NCI-H1092 (cell line): ENCODE measurements at places on chromosomes 7 and 10.

DNA sequence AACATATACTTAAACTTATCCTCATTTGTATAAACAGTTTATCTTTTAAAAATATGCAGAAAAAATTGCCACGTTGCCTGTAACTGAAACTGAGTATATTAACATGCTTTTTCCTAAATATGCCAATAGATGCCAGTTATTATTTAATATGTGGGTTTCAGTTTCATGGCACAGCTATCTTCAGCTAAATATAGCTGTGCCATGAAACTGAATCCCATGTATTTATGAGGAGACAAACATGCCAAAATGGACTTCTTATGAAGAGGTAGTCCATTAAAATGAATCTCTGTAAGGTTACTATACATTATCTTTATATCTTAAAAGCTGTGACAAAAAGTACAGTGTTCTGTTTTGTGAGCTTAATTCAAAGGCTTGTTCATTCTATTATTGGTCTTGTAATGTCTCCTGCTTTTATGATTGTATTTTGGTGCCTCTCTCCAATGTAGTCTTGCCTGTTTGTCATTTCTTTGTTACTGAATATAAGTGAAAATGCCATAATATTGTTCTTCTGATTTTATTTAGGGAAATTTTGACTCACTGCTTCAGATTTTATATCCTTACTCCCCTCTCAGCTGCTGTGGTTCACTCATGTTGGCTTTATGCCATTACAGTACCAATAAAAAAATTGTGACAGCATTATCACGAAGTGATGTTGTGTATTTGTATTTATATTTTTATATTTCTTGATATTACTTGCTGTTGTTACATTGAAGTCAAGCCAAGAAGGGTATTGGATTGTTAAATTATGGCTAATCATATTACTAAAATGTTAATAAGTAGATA lies 34.3 kb upstream of the CACNA2D1 start:
- peak; percentile 26 for DNase-seq

GRCh38 chr10:132209130-132209529 lies 22.4 kb downstream of the DPYSL4 start:
- DNase-seq, result no peak

DNA sequence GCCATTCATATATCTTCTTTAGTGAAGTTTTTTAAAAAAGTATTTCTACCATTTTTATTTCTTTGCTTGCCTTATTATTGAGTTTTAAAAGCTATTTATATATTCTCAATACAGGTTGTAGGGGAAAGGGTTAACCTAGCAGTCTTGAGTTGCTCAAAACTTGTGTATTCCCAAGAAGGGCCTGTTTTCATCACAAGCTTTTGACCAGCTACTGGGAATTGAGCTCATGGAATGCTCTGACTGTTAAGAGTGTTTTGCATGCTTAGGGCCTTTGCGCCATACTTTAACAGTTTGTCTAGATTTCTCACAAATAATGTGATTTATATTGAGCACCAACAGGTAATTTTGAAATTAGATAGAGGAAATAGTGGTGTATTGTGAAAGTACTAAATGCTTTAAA lies 72.0 kb upstream of the CALCR start:
- DNase-seq, result no peak

GRCh38 chr10:49307921-49308320 lies 9.0 kb downstream of the C10orf71 start:
- DNase-seq, result no peak

GRCh38 chr7:39623732-39624441 lies 515 bp downstream of the RALA start:
- peak; percentile 14 for DNase-seq

- DNase-seq, result no peak
Observed at GRCh38 chr10:4522296-4523000, 303.6 kb upstream of the AKR1E2 start.

GRCh38 chr7:54841772-54842697 lies 83.0 kb upstream of the SEC61G start:
- no peak for DNase-seq

DNA sequence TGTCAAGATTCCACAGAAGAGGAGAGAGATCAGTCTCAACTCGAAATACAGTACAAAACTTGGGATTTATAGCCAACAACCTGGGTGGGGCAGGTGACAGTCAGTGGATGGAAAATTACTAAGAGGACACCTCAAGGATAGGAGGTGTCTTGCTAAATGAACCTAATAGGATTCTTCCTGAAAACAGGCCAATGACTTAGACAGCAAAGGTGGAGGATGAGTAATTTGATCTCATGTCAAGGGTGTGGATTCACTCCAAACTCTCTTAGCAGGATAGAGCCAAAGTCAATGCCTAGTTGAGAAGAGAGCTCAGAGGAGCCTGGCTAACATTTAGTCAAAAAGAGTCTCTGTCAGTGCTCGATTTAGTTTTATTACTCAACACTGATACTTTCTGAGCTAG lies 106.7 kb upstream of the INSYN2A start:
- no peak for DNase-seq

DNA sequence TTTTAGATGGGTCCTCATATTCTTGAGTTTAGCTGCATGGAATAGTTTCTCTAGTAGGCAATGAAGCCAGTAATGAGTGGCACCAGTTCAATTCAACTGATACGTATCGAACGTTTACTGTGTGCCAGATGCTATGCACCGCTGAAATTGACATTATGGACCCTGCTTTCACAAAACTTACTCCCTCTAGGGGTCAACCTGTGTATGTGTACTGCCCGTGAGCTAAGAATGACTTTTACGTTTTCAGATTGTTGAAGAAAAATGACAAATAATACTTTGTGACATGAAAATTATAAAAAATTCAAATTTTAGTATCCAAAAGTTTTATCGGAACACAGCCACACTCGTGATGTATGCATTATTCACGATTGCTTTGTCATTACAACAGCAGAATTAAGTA lies 95.5 kb downstream of the ZMYND11 start:
- DNase-seq, result no peak

DNA sequence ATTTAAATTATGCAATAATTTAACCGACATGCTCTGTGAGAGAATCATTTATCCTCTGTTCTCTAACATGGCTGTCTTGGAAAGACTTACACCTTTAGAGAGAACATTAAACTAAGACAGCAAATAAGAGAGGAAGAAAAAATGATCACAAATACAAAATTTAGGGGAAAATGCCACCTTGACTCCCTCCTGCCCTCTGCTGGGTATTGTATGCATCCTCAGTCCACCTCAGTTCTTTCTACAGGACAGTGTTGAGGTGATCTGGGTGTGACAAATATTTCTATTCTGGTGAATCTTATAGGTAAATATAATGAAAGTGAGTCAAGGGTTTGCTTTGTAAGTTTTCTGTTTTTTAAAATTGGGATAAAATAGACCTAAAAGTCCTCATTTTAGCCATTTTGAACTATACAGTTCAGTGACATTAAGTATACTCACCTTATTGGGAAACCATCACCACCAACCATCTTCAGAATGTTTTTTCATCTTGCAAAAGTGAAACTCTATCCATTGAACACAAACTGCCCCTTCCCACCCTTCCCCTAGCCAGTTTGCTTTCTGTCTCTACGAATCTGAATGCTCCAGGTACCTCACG lies 61.5 kb upstream of the ELMO1 start:
- DNase-seq, result no peak

- no peak for DNase-seq
Observed at GRCh38 chr10:59373071-59373470, 10.7 kb upstream of the FAM13C start.

- no peak for DNase-seq
Observed at GRCh38 chr10:69504576-69505250, 53.4 kb downstream of the TSPAN15 start.

DNA sequence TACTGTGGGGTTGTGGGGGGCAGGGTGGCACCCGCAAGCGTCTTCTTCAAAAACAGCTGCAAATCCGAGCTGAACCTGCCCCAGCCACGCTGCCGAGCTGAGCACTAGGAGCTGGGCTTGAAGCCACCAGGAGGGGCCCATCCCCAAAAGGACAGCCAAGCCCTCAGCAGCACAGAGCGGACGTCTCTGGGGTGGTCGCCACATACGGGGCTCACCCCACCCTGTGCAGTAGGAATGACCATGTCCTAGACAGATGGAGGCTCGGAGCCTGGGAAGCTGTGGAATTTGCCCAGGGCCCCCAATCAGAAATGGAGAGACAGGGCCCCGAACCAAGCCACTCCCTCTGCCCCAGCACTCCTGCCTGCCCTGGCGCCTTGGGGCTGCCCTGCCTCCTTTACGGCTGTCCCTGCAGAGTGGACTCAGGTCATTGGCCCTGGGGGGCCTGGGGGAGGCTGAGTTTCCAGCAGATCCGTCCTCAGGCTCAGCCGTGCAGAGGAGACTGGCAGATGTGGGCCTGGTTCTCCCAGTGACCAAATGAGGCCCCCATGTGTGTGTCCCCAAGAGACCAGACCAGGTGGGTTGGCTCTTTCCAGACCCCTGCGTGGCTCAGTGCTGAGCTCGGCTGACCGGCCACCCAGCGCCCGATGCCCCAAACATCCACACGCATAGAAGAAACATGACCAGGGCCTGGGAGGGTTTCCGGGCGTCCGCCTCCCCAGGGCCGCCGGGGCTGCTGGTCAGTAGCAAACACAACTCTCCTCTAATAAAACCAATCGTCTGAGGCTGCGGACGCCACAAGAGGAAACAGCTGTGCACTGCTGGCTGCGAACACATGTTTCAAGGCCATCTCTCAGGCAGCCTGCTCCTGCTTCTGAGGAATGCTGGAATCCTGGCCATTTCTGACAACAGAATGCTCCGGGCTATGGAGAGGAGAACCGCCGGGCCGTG lies 54.9 kb downstream of the PDGFA start:
- DNase-seq, result no peak

- DNase-seq, result no peak
Observed at GRCh38 chr7:1843271-1843861, 173.3 kb downstream of the ELFN1 start.

GRCh38 chr10:86972613-86973380 lies 4.5 kb downstream of the ADIRF start:
- DNase-seq, result no peak

- no peak for DNase-seq
Observed at GRCh38 chr7:121442845-121443244, 46.7 kb upstream of the FAM3C start.

DNA sequence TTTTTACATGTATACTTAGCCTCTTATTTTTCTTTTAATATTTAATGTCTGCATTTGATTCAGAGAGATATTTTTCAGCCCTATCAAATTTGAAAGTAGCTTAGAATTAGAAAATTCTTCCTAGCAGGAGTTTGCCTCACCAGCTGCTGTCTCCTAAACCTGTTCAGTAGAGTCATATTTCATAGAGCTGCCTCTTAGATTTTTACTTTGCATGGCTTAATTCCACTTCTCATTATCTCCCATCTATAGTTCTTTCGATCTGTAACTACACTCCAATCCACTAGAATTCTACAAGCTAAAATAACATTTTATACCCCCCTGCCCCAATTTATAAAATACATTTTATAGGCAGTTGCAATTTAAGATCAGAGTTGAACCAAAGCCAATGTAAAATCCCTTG lies 227.0 kb downstream of the ANK3 start:
- no peak for DNase-seq

- no peak for DNase-seq
Observed at GRCh38 chr10:119872610-119872859, at the start of gene MCMBP. MCMBP (minus strand) TSS chr10:119872843; CDS start chr10:119872584, 259 bp downstream.

DNA sequence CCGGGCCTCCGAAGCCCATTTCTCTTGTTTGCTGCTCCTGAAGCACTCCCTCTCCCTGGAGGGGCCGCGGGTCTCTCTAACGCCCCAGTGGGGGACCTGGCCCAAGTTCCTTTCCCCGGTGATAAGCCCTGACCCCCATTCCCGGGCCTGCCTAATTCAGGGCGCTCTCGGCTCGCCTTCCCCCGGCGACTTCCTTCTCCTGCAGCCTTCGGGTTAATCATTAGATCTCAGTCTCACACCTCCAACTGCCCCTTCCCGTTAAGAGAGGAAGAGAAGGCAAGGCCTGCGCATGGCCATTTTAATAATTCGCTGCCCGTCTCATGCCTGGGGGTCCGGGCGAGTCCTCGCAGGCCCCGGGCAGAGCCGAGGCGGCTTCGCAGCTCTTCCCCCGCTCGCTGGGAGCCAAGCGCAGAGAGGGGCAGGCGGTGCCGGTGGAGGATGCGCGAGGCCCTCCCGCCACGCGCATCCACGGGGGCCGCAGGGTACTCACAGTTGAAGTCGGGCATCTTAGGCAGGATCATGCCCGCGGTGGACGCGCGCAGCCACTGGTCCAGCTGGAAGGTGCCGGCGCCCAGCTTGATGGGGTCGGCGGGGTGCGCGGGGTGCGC lies 1.2 kb downstream of the MNX1 start:
- peak; percentile 35 for DNase-seq

GRCh38 chr10:78397786-78398185 lies 364.1 kb downstream of the RPS24 start:
- no peak for DNase-seq

DNA sequence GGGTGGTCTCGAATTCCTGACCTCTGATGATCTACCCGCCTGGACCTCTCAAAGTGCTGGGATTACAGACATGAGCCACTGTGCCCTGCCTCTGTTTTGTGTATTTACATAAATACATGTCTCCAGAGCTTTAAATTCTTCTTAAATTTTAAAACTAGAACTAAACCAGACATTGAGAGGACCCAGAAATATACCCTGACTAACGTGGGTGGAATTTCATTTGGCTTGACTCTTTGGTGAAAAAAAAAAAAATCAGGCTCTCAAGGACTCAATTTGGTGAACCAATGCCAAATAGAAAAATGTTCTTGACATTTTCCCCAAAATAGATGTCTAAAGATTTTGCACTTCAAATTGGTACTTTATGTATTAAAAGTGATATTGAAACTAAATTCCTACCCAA lies 16.6 kb upstream of the FAS start:
- no peak for DNase-seq

DNA sequence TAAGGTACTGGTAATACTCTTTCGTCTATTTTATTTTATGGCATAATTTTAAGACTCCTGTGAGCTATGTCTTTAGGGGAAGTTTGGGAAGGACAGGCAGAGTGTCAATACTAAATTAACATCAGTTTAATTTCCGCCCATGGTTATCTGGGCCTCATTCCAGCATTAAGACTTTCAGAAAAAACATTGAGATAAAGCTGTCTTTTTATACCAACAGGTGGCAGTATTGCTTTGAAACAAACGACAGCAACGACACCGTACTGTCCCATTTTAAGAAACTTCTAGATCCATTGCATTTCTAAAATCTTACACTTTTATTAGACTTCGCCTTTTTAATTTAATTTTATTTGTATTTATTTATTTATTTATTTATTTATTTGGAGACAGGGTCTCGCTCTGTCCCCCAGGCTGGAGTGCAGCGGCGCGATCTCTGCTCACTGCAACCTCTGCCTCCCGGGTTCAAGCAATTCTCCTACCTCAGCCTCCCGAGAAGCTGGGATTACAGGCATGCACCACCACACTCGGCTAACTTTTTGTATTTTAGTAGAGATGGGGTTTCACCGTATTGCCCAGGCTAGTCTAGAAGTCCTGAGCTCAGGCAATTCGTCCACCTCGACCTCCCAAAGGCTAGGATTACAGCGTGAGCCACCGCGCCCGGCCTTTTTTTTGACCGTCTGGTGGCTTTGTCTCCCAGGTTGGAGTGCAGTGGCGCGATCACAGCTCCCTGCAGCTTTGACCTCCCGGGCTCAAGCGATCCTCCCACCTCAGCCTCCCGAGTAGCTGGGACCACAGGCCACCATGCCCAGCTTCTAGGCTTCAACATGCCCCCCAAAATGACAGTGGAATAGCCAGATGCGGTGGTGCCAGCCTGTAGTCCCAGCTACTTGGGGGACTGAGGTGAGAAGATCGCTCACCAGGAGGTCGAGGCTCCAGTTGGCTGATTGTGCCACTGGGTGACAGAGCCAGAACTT lies 78.7 kb upstream of the C1GALT1 start:
- DNase-seq, result peak; percentile 33
